ENCODE measurements at places on chromosomes 13 and 19.

DNA sequence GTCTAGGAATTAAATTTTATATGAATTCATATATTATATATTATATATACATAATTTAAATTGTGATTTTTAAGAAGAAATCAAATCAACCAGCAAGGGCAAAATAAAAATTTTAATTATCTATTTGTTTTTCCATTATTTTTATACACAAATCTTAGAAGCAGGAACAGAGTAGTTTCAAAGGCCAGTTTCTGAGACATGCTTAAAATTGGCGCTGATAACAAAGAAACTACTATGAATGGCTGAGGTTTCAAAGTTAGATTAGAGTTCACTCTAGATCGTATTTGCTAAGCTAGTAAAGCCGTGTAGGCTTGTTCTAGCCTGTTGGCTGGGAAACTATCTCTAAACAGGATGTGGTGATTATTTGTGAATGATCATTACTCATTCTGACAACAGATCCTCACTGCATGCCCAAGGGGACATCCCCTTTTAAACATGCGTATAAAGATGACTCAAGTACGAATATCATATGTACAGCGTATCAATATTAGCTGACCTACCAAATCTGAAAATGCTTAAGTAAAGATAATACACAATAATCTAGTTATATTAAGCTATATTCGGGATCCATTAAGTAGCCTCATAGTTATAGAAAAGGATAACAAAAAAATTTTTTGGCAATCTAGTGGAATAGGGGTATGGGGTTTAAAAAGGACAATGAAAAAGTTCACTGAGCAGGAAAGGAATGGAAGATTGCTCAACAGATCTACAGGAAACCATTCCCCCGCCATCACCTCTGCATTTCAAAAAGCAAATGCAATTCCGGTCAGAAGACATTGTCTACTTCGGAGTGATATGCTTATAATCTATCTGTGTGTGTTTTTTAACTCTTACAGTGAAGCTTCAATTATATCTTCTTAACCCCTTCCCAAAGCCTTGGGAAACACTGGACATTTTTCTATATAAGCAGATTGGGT lies 150.1 kb downstream of the SHISA2 start:
- DNase-seq = peak; percentile 53

- DNase-seq = no peak
Observed at GRCh38 chr13:28370448-28370847, 124.5 kb downstream of the FLT1 start.

- DNase-seq = no peak
Observed at GRCh38 chr19:17949956-17950309, 17.0 kb upstream of the KCNN1 start.

DNA sequence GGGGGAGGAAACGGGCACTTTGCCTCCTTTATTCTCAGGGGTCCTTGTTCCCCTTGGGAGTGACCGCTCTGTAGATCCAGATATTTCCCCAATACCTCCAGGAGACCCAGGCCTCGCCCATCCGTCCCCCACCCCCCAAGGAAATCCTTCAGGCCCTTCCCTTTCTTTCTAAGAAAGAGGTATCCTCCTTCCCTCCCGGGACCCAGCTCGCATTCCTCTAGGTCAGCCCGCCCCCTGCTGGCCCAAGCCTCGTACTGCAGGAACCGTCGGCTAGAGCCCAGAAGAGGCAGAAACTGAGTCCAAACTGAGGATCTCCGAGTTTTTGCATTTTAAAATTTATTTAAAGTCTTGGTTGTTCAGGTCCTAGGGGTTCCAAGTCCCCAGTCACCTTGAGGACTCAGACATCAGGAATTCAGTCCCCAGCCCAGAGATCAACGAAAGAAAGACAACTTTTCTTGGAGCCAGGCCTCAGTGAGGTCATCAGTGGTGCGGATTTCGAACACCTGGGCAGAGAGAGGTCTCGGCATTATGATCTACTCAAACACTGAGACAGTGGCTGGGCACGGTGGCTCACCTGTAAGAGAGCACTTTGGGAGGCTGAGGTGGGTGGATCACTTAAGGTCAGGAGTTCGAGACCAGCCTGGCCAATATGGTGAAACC lies 7.5 kb upstream of the LRFN1 start:
- DNase-seq = peak; percentile 71

GRCh38 chr19:34075661-34076091 lies 96.6 kb upstream of the LSM14A start:
- DNase-seq = peak; percentile 46

DNA sequence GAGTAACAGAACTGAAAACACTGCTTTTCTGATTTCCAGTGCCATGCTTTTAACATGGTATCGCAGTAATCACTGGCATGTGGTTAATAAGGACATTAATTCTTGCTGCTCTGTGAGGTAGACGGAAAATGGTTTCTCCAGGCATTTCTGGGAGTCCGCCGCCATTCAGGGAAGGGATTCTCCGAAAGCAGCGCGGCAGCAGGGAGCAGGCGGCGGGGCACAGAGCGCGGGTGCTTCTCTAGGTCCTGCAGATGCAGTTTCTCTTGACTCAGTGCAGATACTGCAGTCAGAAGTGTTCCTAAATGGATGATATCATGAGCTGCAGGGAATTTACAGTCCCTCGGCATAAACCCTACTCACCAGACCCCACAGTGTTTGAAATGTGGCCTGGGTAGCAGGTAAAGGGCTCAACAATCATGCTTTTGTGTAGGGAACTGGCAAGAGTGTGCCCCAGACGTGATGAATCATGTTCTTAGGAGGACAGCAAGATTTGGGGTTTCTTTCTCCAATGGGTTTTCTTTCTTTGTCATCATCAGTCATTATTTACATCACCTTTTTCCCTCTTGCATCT lies 338.6 kb upstream of the ARGLU1 start:
- no peak for DNase-seq

- no peak for DNase-seq
Observed at GRCh38 chr13:33318744-33319143, 33.2 kb upstream of the STARD13 start.

DNA sequence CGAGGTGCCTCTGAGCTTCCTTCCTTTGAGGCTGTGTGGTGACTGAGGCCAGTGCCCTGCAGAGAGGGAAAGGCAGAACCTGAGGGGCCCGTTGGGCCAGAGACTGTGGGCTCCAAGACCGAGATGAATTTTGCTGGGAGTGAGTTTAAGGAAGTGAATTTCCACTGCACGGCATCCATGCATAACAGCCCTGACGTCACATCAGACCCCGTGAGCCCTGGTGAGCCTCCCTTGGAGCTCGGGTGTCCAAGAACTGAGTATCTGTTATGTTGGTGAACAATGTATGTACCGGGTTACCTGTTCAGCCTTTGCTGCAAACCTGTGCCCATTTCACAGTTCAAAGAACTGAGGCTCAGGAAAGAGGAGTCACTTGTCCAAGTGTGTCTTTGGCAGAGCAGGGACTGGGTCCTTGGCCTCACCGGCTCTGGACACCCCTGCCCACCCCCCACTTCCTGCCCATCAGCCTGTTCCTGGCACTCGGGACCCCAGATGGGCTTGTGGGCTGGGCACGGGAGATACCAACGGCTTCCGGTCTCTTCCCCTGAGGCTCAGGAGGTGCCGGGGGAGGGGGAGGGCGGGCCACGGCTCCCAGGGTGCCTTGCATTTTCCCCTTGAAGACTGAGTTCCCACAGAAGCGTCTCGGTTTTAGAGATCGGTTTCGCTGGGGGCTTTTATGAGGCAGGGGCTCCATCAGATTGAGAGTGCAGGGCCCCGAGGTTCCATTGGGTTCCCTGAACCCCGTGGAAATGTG lies 33.7 kb downstream of the NFILZ start:
- no peak for DNase-seq
